ENCODE measurements at places on chromosomes 12 and 14. TPM values are rescaled to one million over a fixed set of nuclear protein-coding genes. Genes with fewer than 3 reads are reported as not detected.

GRCh38 chr12:63917864-63918799 is 73.6 kb downstream of the SRGAP1 start:
- no peak for DNase-seq
- no peaks in the 10 kb centered on the region for H3K27me3 ChIP-seq
- peak overlapping the region; percentile 53 for H3K4me3 ChIP-seq
- peaks cover 28% of the 10 kb centered on the region for H3K4me1 ChIP-seq
- H3K36me3 ChIP-seq = no peaks in the 10 kb centered on the region

NGB gene
- total RNA-seq = not detected

DNA sequence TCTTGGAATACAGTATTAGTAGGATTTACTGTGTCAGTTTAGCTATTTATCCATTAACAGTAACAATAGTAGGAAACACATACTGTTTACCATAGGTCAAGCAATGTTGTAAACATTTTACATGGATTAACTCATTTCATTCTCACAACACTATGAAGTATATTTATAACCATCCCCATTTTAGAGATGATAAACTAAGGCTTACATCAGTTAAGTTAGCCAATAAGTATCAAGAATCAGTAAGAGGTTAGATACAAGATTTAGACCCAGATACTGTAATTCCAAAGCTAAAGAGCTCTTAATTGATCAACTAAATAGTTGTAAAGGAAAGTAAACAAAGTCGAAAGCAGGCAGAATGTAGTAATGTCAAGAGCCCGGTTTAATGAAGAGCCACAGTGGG is 1.1 kb downstream of the SYNJ2BP start:
- peaks cover 6% of the 10 kb centered on the region for H3K27me3 ChIP-seq
- peaks cover 15% of the 10 kb centered on the region for H3K4me1 ChIP-seq
- H3K36me3 ChIP-seq = peaks cover 9% of the 10 kb centered on the region
- peak overlapping the region; percentile 40 for H3K27ac ChIP-seq

GRCh38 chr14:90651271-90651804 is 164.9 kb downstream of the TTC7B start:
- H3K4me1 ChIP-seq = no peaks in the 10 kb centered on the region
- H3K27me3 ChIP-seq = no peaks in the 10 kb centered on the region
- no peak for DNase-seq
- H3K36me3 ChIP-seq = peaks cover 5% of the 10 kb centered on the region
- no peak overlapping the region for H3K27ac ChIP-seq

DNA sequence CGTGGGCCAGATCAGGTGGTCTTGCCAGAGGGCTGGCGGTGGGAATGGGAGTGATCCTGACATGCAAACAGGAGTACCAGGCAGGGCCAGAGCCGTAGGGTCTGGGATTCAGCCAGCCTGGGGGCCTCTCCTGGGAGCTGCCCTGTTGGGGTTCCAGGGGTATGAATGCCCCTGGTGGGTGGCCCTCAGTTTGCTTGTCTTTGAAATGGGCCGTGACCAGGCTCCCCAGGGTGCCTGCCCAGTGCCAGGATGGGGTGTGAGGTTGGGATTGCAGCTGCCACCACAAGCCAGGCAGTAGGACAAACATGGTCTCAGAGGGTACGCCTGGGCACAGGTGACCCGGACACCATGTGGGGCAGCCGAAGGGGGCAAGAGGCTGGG is 168.8 kb downstream of the KIF26A start:
- H3K4me1 ChIP-seq = peaks cover 12% of the 10 kb centered on the region
- no peaks in the 10 kb centered on the region for H3K36me3 ChIP-seq
- H3K27ac ChIP-seq = no peak overlapping the region
- H3K4me3 ChIP-seq = no peak overlapping the region
- peaks cover 17% of the 10 kb centered on the region for H3K27me3 ChIP-seq
- no peak for DNase-seq

GRCh38 chr12:109753959-109754358 is 40.3 kb downstream of the FAM222A start:
- H3K36me3 ChIP-seq = no peaks in the 10 kb centered on the region
- H3K27ac ChIP-seq = peak overlapping the region; percentile 22
- peaks cover 4% of the 10 kb centered on the region for H3K4me1 ChIP-seq
- peak overlapping the region; percentile 24 for H3K4me3 ChIP-seq

- no peak for DNase-seq
- H3K4me3 ChIP-seq = no peak overlapping the region
- no peaks in the 10 kb centered on the region for H3K36me3 ChIP-seq
- no peaks in the 10 kb centered on the region for H3K27me3 ChIP-seq
These were observed 509.2 kb downstream of the FLRT2 start for GRCh38 chr14:86039176-86039575.

DNA sequence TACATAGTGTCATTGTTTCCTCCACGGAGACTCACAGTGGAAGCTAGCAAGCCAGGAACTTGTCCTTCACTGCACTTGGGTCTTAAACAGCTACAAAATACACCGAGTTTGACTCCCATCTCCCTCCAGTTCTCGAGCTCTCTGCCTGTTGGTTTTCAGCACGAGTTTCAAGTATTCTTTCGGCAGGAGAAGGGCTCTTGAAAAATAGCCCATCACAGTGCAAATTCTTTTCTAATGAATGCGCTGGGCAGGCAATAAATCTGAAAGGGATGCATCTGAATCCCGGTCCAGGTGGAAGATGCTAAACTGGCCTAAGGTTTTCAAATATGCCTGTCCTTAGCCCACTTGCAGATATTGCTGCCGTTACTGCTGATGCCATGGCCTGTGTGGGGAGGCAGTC is 173.9 kb downstream of the CACNA1C start:
- peaks cover 9% of the 10 kb centered on the region for H3K4me1 ChIP-seq
- H3K36me3 ChIP-seq = peaks cover 10% of the 10 kb centered on the region
- no peak overlapping the region for H3K4me3 ChIP-seq

DNA sequence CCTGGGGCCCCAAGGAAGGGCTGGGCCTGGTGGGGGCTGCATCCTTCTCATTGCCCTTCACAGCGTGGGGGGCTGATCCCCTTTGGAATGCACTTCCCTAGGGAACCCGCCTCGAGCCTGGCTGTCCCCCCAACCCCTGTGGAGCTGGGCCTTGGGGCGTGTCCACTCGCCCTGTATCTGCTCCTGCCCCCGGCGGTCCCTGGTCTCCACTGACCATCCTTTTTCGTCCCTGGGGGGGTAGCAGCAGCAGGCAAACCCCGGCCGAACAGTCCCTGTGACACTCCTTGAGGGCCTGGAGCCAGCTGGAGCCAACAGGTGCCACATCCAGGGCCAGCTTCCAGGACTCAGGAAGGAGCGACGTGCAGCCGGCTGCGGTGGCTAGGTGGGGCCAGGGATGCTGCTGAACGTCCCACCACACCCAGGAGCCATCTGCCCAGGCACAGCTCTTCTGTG is 9.4 kb upstream of the GPR132 start:
- peaks cover 7% of the 10 kb centered on the region for H3K27me3 ChIP-seq
- no peak overlapping the region for H3K27ac ChIP-seq
- H3K36me3 ChIP-seq = no peaks in the 10 kb centered on the region
- peak; percentile 64 for DNase-seq
- peaks cover 4% of the 10 kb centered on the region for H3K4me1 ChIP-seq
